ENCODE measurements at places on chromosomes 7 and 10. TPM values are rescaled to one million over a fixed set of nuclear protein-coding genes. Genes with fewer than 3 reads are reported as not detected.
A peak's percentile ranks its signal among the peaks of the same experiment; 100 is the strongest.

GRCh38 chr10:121048749-121049148 is 197.6 kb downstream of the WDR11 start:
- no peak overlapping the region for H3K4me3 ChIP-seq
- H3K27ac ChIP-seq: no peak overlapping the region
- no peaks in the 10 kb centered on the region for H3K4me1 ChIP-seq
- no peak for DNase-seq
- H3K27me3 ChIP-seq: no peaks in the 10 kb centered on the region
- no peaks in the 10 kb centered on the region for H3K36me3 ChIP-seq

DNA sequence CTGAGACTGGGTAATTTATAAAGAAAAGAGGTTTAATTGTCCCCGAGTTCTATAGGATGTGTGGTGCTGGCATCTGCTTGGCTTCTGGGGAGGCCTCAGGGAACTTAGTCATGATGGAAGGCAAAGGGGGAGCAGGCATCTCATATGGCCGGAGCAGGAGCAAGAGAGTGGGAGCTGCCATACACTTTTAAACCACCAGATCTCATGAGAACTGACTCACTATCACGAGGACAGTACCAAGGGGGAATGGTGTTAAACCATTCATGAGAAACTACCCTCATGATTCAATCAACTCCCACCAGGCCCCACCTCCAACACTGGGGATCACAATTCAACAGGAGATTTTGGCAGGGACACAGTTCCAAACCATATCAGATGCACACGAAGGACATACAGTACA is 199.9 kb upstream of the DPP6 start:
- no peaks in the 10 kb centered on the region for H3K36me3 ChIP-seq
- no peak overlapping the region for H3K27ac ChIP-seq
- H3K27me3 ChIP-seq: no peaks in the 10 kb centered on the region
- no peak for DNase-seq
- H3K4me1 ChIP-seq: no peaks in the 10 kb centered on the region
- H3K4me3 ChIP-seq: no peak overlapping the region

- H3K4me1 ChIP-seq: peaks cover 10% of the 10 kb centered on the region
- no peaks in the 10 kb centered on the region for H3K36me3 ChIP-seq
- H3K27me3 ChIP-seq: no peaks in the 10 kb centered on the region
- H3K27ac ChIP-seq: no peak overlapping the region
- DNase-seq: no peak
These were observed 10.7 kb upstream of the COBL start for GRCh38 chr7:51327287-51327717.

DNA sequence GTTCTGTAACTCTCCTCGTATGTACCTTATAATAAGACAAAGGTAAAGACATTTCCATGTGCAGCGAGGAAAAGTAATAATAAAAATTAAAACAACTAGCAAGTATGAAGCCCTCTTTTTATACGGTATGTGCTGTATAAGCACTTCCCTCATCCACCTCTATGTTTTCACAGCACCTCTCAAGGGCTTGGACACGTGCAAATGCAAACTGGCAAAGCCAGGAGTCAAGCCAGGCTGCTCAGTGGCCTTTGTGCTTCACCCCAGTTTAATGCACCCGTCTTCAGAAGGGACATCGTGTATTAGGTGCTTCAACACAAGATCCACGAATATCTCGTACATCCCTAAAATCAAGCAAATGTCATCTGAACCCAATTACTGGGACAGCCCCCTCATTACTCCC is 1.3 kb upstream of the DGKI start:
- no peak overlapping the region for H3K27ac ChIP-seq
- peaks cover 13% of the 10 kb centered on the region for H3K4me1 ChIP-seq
- no peaks in the 10 kb centered on the region for H3K36me3 ChIP-seq
- H3K4me3 ChIP-seq: no peak overlapping the region
- peaks cover 48% of the 10 kb centered on the region for H3K27me3 ChIP-seq
- no peak for DNase-seq

DNA sequence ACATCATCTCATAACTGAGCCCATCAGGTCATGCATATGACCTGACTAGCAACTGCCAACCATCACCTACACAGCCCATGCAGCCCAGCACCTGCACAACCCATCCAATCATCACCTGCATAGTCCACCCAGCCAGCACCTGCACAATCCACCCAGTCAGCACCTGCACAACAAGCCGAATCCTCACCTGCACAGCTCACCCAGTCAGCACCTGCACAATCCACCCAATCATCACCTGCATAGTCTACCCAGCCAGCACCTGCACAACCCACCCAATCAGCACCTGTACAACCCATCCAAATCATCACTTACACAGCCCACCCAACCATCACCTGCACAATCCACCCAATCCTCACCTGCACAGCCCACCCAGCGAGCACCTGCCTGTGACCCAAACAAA is 33.4 kb upstream of the WDFY4 start:
- no peak overlapping the region for H3K4me3 ChIP-seq
- peaks cover 12% of the 10 kb centered on the region for H3K27me3 ChIP-seq
- H3K27ac ChIP-seq: no peak overlapping the region
- peaks cover 12% of the 10 kb centered on the region for H3K4me1 ChIP-seq

DNA sequence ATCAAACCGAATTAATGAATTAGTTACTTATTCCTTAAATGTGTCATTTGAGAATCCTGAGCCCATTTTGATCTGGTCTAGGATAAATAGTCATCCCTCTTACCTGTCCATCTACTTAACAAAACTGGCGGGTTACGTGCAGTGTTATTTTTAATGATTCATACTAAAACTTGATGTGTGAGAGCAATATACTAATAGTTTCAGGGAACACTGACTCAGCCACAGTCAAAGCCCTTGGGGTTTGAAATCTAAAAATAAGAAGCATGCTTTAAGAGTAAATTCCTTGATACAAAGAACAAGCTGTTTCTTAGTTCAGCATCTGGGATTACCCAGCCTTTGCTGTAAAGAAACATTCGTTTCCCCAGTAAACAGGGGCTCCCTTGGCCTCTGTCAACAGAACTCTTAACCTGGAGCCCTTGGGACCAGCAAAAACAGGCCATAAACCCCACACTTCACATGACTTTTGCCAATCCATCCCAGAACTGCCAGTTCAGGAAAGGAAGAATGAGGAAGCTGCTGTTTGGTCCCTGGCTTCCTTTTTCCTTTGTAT is 370.6 kb upstream of the IGFBP3 start:
- H3K4me1 ChIP-seq: peaks cover 36% of the 10 kb centered on the region
- no peak for DNase-seq
- H3K4me3 ChIP-seq: no peak overlapping the region
- H3K27ac ChIP-seq: peak overlapping the region; percentile 69

DNA sequence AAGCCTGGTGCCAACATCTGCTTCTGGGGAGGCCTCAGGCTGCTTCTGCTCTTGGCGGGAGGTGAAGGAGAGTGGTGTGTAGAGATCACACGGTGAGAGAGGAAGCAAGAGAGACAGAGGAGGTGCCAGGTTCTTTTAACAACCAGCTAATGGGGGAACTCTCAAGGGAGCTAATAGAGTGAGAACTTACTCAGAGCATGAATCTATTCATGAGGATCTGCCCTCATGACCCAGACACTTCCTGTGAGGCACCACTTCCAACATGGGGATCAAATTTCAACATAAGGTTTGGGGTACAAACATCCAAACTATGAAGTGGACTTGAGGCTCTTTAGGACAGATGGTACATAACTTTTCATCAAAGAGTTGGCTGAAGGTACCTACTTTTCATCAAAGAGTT is 5.1 kb upstream of the ZNF32 start:
- peaks cover 5% of the 10 kb centered on the region for H3K4me1 ChIP-seq
- no peaks in the 10 kb centered on the region for H3K27me3 ChIP-seq
- no peak overlapping the region for H3K4me3 ChIP-seq

GRCh38 chr10:114255227-114255626 is 16.2 kb downstream of the VWA2 start:
- no peaks in the 10 kb centered on the region for H3K27me3 ChIP-seq

GRCh38 chr10:127824826-127825225 is 67.9 kb downstream of the CLRN3 start:
- no peaks in the 10 kb centered on the region for H3K27me3 ChIP-seq
- H3K27ac ChIP-seq: no peak overlapping the region
- no peak for DNase-seq

- H3K4me3 ChIP-seq: no peak overlapping the region
- H3K4me1 ChIP-seq: no peaks in the 10 kb centered on the region
- H3K27me3 ChIP-seq: no peaks in the 10 kb centered on the region
- no peak overlapping the region for H3K27ac ChIP-seq
- no peak for DNase-seq
These were observed 118.1 kb downstream of the SLC25A13 start for GRCh38 chr7:96203786-96204185.

GRCh38 chr7:140016540-140016939 is 46.2 kb downstream of the PARP12 start:
- H3K4me1 ChIP-seq: no peaks in the 10 kb centered on the region
- no peak overlapping the region for H3K4me3 ChIP-seq
- DNase-seq: peak; percentile 65
- no peak overlapping the region for H3K27ac ChIP-seq

DNA sequence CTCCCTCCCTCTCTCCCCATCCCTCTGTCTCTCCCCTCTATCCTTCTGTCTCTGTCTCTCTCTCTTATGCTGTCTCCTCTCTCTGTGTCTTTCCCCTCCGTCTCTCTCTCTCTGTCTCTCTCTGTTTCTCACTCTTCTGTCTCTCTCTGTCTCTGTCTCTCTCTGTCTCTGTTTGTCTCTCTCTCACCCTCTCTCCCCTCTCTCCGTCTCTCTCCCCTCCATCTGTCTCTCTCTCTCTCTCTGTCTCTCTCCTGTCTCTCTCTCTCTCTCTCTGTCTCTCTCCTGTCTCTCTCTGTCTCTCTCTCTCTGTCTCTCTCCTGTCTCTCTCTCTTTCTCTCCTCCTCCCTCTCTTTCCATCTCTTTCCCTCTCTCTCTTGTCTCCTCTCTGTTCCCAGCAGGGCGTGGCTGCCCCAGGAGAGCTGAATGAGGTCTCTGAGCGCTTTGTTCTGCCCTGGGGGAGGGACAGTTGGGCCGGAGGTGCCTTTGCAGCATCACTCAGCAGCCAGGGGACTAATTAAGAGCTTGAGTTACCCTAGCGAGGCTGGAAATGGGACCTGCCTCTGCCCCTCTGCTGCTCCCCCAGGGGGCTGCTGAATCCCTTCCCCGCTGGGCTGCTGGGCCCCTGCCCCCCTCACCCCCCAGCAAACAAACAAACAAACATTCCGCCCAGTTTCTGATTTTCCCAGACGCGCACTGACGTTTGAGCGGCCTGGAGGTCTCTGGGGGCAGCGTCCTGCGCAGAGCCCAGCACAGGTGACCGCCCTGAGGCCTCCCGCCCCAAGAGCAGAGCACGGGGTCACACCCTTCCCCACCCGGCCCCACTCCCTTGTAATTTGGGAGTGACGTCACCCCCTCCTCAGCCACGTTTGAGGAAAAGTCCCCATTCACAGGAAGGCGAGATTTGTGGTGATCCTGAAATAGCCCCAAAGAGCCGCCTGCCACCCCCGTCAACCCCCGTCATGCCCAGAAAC is 68.1 kb downstream of the PDGFA start:
- H3K4me3 ChIP-seq: no peak overlapping the region
- H3K36me3 ChIP-seq: no peaks in the 10 kb centered on the region
- peaks cover 15% of the 10 kb centered on the region for H3K4me1 ChIP-seq
- H3K27ac ChIP-seq: no peak overlapping the region

DNA sequence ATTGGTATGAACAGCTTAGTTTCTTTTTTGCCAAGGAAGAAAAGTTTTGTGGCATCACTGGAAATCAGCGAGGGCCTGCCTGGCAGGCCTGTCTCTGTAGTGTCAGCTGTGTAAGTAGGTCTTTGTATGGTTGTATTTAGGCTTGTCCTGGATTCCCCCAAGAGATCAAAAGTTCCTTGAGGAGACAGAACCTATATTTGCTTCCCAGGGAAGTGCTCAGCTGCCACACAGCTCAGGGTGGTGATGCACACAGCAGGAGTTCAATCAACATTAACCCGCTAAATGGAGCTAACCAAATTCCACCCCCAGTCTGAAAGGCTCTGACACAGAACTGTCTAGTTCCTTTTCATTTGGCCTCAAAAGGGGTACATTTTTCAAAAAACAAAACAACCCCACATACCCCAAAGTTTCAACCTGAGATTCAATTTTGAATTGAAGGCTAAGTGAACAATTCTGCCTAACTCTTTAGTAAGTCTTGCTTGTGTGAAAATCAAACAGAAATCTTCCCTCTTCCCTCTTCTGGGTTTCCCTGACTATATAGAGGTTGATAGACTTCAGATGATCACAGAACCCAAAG is 124.4 kb downstream of the CLEC2L start:
- no peak overlapping the region for H3K4me3 ChIP-seq
- peaks cover 14% of the 10 kb centered on the region for H3K4me1 ChIP-seq
- H3K27ac ChIP-seq: no peak overlapping the region
- H3K36me3 ChIP-seq: no peaks in the 10 kb centered on the region
- no peak for DNase-seq
- no peaks in the 10 kb centered on the region for H3K27me3 ChIP-seq

DNA sequence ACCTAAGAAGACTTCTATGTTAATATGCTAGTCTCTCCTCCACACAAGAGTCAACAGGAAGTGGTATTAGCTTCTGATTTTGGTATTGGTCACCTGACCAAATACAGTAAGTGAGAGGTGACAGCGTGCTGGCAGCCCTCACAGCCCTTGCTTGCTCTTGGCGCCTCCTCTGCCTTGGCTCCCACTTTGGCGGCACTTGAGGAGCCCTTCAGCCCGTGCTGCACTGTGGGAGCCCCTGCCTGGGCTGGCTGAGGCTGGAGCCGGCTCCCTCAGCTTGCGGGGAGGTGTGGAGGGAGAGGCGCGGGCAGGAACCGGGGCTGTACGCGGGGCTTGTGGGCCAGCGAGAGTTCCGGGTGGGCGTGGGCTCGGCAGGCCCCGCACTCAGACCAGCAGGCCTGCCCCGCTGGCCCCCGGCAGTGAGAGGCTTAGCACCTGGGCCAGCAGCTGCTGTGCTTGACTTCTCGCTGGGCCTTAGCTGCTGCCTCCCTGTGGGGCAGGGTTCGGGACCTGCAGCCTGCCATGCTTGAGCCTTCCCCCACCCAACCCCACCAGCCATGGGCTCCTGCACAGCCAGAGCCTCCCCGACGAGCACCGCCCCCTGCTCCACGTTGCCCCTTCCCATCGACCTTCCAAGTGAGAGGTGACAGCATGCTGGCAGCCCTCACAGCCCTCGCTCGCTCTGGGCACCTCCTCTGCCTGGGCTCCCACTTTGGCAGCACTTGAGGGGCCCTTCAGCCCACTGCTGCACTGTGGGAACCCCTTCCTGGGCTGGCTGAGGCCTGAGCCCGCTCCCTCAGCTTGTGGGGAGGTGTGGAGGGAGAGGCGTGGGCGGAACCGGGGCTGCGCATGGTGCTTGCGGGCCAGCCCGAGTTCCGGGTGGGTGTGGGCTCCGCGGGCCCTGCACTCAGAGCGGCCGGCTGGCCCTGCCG is 4.2 kb upstream of the ACSL5 start:
- no peaks in the 10 kb centered on the region for H3K27me3 ChIP-seq
- H3K27ac ChIP-seq: no peak overlapping the region
- H3K36me3 ChIP-seq: no peaks in the 10 kb centered on the region
- no peaks in the 10 kb centered on the region for H3K4me1 ChIP-seq

MMD2 gene
- total RNA-seq: not detected

ZNF33A gene
- total RNA-seq: 25.0 TPM

DYDC2 gene
- total RNA-seq: 2.4 TPM

FZD8 gene
- total RNA-seq: 5.2 TPM

SPDYE11 gene
- not detected for total RNA-seq

FZD1 gene
- total RNA-seq: 43.4 TPM

CRHR2 gene
- not detected for total RNA-seq

LAMTOR4 gene
- total RNA-seq: 346 TPM
